ENCODE measurements at places on chromosomes 1 and 21. TPM values are rescaled to one million over a fixed set of nuclear protein-coding genes. Genes with fewer than 3 reads are reported as not detected.

Gene ALPL
- 0.61 TPM for total RNA-seq

Gene CCDC185
- not detected for total RNA-seq

Gene AMPD1
- total RNA-seq, result not detected

Gene DAB1
- not detected for total RNA-seq

Gene RYR2
- 0.02 TPM for total RNA-seq

Gene FCGR3A
- total RNA-seq, result 0.17 TPM

Gene SYT14
- 0.07 TPM for total RNA-seq

Gene DNASE2B
- 0.42 TPM for total RNA-seq

Gene KRTAP12-4
- not detected for total RNA-seq

Gene LORICRIN
- total RNA-seq, result not detected

Gene HTR1D
- 3.5 TPM for total RNA-seq

Gene CAPZA1
- 148 TPM for total RNA-seq

Gene PLEKHN1
- 11.6 TPM for total RNA-seq

Gene TRIM58
- total RNA-seq, result not detected

Gene AMY1A
- not detected for total RNA-seq

Gene AMY1C
- not detected for total RNA-seq
